ELF-1 (cell line): ENCODE measurements at places on chromosomes 4 and X.

DNA sequence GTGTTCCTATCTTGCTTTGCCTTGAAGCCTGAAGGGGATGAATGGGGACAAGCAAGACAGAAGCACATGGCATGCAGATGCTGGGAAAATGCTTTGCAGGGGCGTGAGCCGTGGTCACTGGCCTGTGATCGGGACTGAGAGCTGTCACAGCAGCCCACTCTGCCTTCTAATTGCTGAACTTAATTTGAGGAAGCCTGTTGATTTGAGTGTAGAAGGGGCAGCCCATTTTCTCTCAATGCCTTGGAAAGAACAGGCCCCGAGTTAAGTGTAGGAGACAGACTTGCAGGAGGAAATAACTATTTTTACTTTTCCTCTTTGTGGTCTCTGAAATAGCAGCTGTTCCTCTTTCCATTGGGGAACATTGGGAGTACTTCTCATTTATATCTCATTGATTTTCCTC is 26.1 kb upstream of the TBC1D1 start:
- no peak for DNase-seq

GRCh38 chr4:8152865-8153257 is 5.8 kb downstream of the ABLIM2 start:
- no peak for DNase-seq

- no peak for DNase-seq
These were observed 10.1 kb downstream of the BRWD3 start for GRCh38 chrX:80799584-80799983.

DNA sequence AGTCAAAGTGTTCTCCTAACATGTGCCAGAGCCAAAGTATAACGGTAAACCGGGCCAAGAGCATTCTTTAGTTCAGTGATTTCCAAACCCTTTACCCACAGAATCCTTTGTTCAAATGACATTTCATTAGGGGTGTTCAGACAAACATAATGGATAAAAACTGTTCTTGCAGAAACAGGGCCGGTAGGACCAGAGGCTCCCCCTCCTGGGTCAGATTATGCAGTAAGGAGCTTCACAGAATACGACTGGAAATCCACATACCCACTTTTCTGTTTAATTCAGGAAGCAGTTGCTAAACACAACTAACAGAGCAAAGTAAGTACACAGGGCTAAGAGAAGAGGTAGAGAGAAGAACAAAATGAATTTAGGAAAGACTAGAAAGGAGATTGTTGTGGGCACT is 46.6 kb upstream of the TMEM184C start:
- DNase-seq: no peak

GRCh38 chr4:17565846-17566245 is 11.2 kb upstream of the LAP3 start:
- DNase-seq: no peak

DNA sequence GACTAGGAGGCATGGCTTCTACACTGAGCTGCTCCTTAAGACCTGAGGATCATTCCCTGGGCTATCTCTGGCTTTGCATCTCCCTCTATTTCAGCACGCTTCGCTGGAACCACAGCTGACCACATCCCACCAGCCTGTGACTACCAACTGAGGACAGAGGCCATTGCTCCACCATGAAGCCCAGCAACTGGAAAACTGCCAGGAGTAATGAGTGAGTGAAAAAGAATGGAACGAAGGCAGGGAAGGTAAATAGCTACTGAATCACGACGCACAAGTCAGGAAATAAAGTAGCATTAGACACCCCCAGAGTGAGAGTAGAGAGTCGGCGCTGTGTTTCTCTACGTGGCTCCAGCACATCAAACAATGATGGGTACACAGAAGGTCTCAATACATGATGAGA is 314.7 kb downstream of the LDB2 start:
- no peak for DNase-seq

GRCh38 chr4:189845145-189845846 is 95.4 kb upstream of the FRG1 start:
- DNase-seq: no peak

DNA sequence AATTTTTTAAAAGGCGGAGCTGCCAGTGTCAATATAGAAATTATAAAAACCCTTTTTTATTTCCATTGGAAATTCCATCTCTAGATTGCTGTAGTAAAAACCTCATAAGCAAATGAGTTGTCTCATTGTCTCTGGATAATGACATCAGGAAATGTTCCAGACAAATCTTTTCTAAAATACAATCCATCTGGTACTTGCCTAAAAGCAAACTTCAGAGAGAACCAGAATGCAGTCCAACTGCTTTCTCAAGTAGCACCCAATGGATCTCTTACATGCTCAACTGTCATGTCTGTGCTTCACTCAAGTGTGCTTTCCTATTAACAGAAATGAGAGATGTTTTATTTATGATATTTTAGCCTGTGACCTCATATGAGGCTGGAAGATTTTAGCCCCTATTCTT is 399.6 kb upstream of the NDST3 start:
- no peak for DNase-seq

- DNase-seq: no peak
These were observed 400.7 kb downstream of the DCAF12L2 start for GRCh38 chrX:125765347-125765746.

- no peak for DNase-seq
These were observed 263.8 kb upstream of the NDST3 start for GRCh38 chr4:117770269-117771102.

- no peak for DNase-seq
These were observed 36.8 kb upstream of the TADA2B start for GRCh38 chr4:7006411-7006810.

- peak; percentile 69 for DNase-seq
These were observed 22.9 kb upstream of the PUDP start for GRCh38 chrX:7170898-7171297.

GRCh38 chrX:723781-724180 is 93.2 kb downstream of the SHOX start:
- no peak for DNase-seq

GRCh38 chr4:108313546-108314339 is 145.0 kb upstream of the LEF1 start:
- peak; percentile 62 for DNase-seq

DNA sequence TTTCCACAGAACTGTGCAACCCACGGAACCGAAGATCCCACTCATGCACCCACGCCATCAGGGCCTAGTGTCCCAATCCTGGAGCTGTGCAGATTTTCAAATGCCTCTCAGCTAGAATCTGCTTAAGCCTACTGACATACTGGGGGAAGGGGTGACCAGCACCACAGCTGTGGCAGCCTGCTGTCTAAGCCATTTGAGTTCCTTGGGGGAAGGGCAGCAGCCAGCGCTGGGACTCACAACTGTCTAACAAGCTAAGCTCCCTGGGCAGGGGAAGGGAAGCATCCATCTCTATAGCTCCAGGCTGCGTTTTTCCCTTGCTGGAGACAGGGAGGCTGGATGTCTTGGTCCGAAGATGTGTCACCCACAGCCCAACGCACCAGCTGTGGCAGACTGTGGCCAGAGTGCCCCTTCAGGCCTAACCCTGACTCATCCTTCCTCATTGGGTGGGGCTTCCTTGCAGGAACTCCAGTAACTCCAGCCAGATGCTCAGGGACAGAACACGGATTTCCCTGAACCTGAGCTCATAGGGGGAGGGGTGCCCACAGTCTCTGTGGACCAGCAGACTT is 194.8 kb downstream of the CHRDL1 start:
- peak; percentile 34 for DNase-seq

DNA sequence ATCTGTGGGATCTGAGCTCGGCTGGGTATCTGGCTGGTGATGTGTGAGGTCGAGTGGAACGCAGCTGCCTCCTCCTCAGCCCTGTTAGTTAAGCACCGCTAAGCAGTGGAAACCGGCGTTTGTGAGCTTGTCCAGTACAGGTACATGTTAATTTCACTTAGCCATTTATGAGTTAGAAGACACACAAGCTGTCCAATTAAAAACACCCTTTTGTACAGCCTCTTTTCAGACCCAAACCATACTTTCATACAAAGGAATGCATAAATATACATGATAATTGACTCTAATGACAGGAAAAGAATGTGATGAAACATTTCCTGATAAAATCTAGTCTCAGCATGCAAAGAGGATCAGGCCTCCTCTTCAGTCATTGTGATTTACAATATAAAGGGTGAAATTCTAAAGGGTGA is 163.6 kb upstream of the FAT1 start:
- DNase-seq: no peak
